Urothelium cell line (cell line): ENCODE measurements at places on chromosomes 5 and 9.

DNA sequence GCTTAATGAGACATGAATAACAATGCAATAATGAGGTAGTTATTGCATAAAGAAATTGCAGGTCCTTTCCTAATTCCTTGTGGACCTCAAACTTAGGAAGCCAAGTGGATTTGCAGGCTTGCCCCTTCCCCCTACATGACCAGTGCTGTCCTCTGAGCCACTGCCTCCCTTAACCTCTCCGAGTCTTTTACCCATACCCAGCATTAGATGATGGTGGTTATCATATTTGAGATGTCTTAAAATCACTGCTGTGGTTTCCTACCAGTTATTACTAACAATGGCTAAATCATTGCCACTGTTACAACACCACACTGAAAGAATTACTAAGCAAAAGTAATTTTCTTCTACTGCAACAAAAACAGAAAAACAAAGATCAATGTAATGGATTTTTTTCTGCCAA is 170.8 kb downstream of the EDIL3 start:
- DNase-seq: no peak

DNA sequence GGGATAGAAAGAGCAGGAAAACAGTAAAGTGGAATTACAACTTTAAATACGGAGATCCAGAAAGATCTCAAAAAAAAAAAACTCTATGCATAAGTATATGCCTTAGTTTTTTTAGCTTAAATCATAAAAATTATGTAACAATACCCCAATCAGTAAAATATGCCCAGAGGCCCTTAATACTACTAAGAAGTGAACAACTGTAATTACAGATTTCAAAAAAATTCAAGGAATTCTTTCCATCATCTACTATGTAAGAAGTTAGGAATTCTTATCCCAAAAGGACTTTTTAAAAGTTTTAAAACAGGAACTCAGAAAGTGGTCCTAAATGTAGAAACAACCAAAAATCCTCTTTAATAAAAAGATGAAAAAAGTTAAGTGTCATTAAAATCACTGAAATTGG is 111.3 kb downstream of the SSBP2 start:
- no peak for DNase-seq

GRCh38 chr9:136563646-136564325 is 17.9 kb upstream of the NOTCH1 start:
- no peak for DNase-seq

DNA sequence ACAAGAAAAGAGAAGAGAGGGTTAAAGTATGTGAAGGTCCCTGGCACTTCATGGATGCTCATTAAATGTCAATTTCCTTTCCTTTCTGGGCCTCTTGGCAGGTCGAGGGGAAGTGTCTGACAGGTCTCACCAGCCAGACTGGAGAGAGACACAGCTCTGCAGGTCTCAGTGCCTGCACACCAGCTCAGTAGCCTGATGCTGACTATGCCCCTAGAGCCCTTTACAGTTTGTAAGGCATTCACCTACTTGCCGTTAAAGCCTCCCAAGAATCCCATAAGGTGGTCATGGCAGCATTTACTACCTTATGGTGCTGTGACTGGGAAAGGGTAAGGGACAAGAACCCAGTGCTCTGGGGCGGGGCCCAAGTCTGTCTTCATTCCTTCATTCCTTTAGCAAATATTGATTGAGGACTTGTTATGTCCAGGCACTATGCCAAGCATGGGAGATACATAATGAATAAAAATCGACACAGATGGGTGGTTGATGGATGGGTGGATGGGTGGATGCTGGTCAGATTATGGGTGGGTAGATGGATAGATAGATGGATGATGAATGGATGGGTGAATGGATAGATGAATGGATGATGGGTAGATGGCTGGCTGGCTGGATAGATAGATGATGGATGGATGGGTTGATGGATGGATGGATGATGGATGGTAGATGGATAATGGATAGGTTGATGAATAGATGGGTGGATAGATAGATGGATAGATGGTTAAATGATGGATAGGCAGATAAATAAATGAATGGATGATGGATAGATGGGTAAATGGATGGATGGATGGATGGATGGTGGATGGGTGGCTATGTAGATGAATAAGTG is 21.3 kb upstream of the KIF12 start:
- DNase-seq: no peak

DNA sequence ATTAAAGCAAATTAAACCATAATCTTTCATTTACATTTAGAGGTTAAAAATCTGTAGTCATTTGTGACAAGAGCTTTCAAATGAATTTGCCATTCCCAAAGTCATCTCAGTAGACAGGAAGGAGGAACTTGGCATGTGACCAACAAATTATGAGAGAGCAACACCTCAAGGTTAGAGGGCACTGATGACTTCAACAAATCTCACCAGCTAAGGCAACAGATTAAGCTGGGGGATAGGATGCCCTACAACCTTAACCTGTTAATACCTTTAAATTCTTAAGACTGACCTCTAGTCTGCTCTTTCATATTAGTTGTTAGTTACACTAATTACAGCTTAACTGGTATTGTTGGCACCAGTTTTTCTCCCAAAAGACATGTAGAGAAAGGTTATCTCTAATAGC is 18.4 kb downstream of the POU5F2 start:
- DNase-seq: no peak

- DNase-seq: no peak
Measured at GRCh38 chr5:55865831-55866230, 14.7 kb downstream of the IL31RA start.

GRCh38 chr9:122065923-122066629 is 27.0 kb downstream of the TTLL11 start:
- DNase-seq: no peak

DNA sequence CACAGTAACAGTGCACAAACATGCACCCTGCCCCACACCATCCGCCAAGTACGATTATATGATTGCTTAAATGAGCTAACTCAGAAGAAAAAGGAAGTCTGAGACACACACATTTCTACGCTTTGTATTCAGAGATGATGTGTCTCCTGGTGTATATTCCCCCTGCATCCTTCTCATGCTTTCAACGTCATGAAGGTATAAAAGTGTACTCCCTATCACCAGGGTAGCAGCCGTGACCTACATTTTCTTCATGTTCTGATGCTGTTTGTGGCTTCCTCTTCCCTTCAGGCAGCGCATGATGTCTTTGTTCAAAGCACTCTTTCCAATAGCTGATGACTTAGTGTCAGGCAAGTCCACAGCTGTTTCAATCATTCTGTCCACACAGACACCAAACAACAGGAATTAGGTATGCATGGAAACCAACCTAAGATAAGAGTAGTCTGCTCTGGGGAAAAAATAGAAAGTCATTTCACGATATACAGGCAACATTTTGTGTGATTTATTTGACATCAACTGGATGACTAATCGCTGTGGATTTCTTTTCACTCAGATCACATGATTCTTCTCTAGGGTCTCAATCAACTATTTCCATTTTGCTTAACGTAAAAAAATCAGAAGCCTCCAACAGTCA is 269.4 kb upstream of the PTGER4 start:
- peak; percentile 57 for DNase-seq

GRCh38 chr5:158777647-158778350 is 321.9 kb downstream of the EBF1 start:
- DNase-seq: no peak

GRCh38 chr9:16182784-16183183 is 629.9 kb downstream of the CCDC171 start:
- no peak for DNase-seq

- DNase-seq: peak; percentile 75
Measured at GRCh38 chr5:81755320-81755719, 4.4 kb upstream of the SSBP2 start.

DNA sequence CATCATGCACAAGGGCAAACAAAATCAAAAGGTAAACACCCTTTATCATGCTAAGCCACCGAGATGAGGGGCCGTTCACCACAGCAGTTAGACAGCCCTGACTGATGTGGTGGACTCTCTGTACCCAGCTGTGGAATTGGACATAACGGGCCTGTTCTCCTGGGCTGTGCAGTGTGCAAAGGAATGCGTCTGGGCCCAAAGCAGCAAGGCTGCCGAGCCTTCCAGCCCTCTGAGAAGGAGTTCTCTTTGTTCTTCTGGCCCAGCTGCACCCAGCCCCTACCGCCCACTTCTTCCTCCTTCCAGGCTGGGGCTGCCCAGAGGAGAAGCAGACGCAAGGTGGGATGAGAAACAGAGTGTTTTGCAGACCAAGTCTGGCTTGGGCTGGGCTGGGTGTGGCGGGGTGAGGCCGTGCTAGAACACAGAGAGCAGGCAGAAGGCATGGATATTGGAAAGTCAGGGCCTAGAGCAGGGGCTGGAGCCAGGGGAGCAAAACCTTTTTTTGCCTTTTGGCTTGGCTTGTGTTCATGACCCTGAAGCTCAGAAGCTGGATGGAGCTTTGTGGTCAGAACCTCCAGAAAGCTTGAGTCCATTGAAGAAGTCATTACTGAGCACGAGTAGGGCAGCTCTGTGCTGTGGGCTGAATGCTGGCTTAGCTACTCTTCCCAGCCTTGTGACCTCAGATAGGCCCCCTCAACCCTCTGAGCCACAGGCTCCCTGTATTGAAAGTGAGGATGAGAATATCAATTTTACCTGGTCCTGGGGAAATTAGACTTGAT is 49.8 kb upstream of the SH3PXD2B start:
- no peak for DNase-seq

DNA sequence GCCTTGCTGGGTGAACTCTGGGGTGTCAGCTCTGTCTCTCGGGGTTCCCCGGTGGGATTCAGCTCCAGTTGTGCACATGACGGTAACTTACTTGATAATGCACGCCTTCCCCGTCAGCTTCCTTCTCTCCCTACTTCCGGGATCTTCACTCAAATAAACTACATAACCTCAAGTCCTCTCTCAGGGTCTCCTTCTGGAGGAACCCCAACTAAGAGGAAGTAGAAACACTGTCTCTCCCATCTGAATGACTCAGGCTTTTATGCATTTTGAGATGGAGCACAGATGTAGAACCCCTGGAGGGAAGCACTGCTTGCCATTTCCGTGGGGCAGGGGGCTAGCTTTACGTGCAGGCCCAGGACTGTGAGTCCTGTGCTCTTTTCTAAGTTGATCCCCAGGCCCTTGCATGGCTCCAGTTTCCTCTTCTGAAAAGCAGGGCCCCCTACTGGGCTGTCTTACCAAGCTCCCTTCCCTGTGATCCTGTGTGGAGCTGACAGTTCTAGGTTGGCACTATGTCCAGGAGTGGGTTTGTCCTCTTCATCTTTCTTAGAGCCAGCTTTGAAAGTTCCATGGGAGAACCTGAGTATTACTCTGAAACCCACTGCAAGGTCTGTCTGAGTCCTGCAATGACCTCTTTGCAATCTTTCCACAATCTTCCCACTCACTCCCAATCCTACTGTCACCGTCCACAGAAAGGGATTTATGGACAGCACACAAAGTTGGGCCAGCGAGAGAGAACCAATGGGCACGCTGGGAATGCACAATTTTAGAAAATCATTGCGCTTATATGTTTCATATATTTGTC is 17.7 kb downstream of the S1PR3 start:
- no peak for DNase-seq

- DNase-seq: peak; percentile 44
Measured at GRCh38 chr5:78799266-78800017, 150.9 kb upstream of the LHFPL2 start.

DNA sequence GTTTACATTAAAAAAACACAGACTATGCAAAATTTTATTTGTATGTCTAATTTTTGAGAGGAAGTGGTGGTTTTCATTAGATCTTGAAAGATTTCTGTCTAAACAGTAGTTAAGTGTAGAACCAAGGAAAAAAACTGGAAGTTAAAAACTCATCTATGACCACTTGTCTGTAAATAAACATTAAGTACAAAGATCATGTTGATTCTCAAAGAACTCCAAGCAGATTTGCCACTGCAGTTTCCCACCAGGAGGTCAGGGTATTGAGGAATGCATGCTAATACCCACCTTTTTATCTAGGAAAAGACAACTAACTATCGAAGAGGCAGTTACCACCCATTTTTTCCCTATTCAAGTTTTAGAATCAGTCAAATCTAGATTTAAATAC is 1.9 kb downstream of the STOM start:
- no peak for DNase-seq

GRCh38 chr5:149636861-149637246 is 55.6 kb downstream of the ARHGEF37 start:
- DNase-seq: peak; percentile 75

DNA sequence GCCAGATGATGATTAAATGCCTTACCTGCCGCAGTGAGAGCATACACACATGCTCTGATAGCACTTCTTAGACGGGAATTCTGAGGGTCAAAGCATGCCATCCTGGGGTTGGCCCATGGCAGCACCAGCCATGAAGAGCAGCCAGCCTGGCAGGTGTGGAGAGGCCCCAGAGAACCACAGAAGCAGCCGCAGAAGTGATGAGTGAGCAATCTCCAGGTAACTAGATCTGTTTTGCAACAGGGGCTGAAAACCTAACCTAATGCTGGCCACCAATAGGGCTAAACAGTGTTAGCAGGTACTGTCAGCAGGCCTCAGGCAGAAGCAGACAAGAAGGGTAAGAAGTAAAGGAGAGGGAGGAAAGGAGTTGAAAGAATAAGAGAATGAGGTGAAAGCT is 33.5 kb upstream of the HOMER1 start:
- no peak for DNase-seq

DNA sequence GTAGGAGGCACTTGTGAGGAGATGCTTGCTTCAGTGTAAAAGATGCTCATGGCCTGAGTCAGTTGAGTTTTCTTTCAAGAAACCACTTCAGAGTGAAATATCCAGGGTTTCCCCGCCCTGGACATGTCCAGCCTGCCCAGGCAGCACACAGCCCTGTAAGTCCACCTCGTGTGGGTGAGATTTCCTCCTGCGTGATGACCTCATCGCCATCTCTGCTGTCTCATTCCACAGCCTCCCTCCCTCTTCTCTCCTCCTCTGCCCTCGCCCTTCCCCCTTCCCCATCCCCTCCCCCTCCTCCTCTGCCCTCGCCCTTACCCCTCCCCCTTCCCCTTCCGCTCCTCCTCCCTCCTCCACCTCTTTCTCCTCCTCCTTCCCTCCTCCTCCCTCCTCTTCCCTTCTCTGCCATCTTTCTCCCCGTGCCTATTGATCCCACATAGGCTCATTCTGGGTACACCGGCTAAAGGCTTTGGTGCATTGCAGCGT is 34.0 kb upstream of the NCS1 start:
- peak; percentile 83 for DNase-seq

DNA sequence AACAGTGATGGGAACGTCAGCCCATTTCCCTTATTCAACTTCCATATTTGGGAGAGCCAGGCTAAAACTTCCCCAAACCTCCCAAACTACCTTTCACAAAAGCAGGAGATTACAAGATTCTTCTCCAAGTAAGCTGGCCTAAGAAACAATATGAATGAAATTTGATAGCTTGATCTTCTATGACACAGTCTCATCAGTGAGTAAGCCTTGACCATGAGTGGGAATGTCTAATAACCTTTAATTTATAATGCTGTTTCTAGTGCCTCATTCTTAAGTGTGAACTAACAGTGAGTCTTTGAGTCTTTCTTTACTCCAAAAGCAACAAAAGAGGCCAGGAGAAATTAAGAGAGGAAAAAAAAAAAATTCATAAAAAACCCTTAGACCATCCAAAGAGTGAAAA is 1379.9 kb downstream of the EFNA5 start:
- no peak for DNase-seq
